ENCODE measurements at places on chromosomes 7 and 10. TPM values are rescaled to one million over a fixed set of nuclear protein-coding genes. Genes with fewer than 3 reads are reported as not detected.

DNA sequence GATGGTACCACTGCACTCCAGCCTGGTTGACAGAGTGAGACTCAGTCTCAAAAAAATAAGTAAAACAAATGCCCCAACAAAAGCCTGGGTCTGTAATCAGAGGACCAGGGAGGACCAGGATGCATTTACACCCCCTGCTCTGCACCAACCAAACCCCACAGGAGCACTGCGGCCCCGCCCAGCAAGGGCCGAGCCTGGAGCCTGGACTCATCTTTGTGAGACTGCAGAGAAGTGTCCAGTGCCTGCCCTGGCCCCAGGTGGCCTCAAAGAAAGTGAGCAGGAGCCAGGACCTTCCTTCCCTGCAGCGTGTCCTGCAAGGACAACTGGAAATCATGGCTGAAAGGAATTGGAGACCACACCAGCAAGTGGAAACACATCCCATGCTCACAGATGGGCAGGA lies 31.6 kb downstream of the KNDC1 start:
- no peak overlapping the region for H3K27ac ChIP-seq
- H3K27me3 ChIP-seq: peaks cover 16% of the 10 kb centered on the region
- no peaks in the 10 kb centered on the region for H3K4me1 ChIP-seq
- no peak for DNase-seq

DNA sequence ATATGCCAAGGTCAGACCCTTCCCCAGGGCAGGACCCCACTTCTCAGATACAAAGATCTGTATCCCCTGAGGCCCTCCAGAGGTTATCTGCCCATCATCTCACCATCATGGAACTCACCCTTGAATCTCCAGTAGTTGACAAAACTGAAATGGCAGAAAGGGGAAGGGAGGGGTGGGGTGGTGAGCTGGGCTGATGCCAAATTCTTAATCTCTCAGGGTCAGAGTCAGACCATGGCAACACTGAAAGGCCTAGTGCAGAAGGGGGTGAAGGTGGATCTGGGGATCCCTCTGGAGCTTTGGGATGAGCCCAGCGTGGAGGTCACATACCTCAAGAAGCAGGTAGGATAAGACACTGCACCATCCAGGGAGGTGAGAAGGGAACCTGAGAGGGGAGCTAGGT lies 3.1 kb downstream of the CNPY4 start:
- no peak overlapping the region for H3K27ac ChIP-seq
- peaks cover 31% of the 10 kb centered on the region for H3K4me1 ChIP-seq
- no peaks in the 10 kb centered on the region for H3K27me3 ChIP-seq
- no peak overlapping the region for H3K4me3 ChIP-seq
- no peak for DNase-seq

The MBL2 gene
- total RNA-seq: not detected

The MUC12 gene
- not detected for total RNA-seq

GRCh38 chr10:130739016-130739756 lies 572.3 kb downstream of the TCERG1L start:
- no peaks in the 10 kb centered on the region for H3K4me1 ChIP-seq
- no peaks in the 10 kb centered on the region for H3K36me3 ChIP-seq
- H3K27ac ChIP-seq: no peak overlapping the region
- no peak for DNase-seq
- H3K4me3 ChIP-seq: no peak overlapping the region

The METTL27 gene
- 2.2 TPM for total RNA-seq

DNA sequence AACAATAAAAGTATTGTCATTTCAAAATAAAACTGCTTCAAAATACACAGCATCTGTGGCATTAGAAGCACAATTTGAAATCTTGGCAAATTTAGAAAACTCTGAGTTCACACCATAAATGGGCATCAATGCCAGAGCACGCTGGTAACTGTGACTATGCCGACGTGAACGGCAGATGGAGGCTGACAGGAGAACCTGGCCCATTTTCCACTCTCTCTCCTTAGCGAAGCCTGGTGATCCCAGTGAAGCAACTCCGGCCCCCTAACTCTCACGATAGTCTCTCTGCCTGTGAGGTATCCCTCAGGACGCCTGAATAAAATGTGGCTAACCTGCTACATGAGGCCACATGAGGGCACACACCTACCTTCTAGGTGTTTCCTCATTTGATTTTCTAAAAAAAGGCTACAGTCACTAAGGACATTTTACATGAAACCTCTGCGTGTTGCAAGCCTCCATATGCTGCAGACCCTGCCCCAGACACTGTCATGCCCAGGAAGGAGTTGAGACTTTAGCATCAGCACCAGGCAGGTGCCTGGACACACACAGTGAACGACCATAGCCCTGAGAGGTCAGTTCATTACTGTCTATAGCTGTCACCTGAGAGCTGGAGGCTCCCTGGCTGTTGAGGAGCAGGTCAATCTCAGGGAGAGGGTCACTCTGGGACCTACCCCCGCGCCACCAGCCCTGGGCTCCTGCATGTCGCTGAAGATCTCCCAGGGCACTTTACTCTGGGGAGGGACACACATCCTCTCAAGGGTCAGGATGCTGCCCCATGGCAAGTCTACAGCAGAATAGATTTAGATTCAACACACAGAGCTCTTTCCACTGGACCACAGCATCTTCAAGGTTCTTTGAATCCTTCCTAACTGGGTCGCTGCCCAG lies 62.9 kb upstream of the CAMK2B start:
- H3K27ac ChIP-seq: no peak overlapping the region
- peaks cover 19% of the 10 kb centered on the region for H3K4me1 ChIP-seq
- peaks cover 50% of the 10 kb centered on the region for H3K36me3 ChIP-seq
- no peaks in the 10 kb centered on the region for H3K27me3 ChIP-seq

DNA sequence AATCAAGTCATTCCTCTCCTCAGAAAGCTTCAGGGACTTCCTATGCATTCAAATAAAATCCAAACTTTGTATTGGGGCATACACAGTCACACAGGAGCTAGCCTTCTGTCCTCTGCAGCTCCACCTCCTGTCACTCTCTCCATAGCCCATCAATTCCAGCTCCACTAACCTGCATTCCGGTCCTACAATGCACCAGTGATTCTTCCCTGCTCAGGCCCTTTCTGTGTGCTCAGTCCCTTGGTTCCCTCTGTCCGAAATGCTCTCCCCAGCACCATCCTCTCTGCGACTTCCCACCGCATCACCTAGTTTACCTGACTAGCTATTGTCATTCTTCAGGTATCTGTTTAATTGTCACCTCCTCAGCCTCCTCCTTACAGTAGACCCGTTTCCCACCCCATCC lies 26.4 kb upstream of the YAE1 start:
- DNase-seq: no peak
- no peak overlapping the region for H3K27ac ChIP-seq
- H3K4me1 ChIP-seq: no peaks in the 10 kb centered on the region
- peaks cover 30% of the 10 kb centered on the region for H3K27me3 ChIP-seq

The CALML5 gene
- not detected for total RNA-seq

DNA sequence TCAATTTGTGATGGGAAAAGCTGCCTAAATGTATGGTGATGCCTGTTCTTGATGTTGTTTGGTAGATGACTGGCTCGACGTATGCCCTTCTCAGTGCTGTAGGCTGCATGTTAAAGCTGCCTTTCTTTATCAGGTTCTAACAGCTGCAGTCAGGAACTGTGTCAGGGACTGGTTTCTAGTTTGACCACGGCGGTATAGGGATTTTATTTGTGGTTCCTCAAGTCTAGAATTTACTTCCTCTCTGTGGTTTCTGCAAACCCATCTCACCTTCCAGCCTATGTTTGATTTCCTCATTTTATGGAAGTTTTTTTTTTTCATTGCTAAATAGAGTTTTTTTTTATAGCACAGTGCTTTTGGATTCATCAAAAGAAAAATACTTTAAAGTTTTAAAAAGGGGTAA lies 26.5 kb downstream of the LMTK2 start:
- no peak overlapping the region for H3K4me3 ChIP-seq
- peaks cover 5% of the 10 kb centered on the region for H3K36me3 ChIP-seq
- H3K27ac ChIP-seq: no peak overlapping the region
- no peaks in the 10 kb centered on the region for H3K27me3 ChIP-seq

The ADAP1 gene
- total RNA-seq: 5.8 TPM

The SPDYE2B gene
- not detected for total RNA-seq

GRCh38 chr10:31940839-31941653 lies 12.4 kb upstream of the ARHGAP12 start:
- DNase-seq: peak; percentile 89
- H3K36me3 ChIP-seq: no peaks in the 10 kb centered on the region
- peaks cover 43% of the 10 kb centered on the region for H3K4me1 ChIP-seq
- H3K4me3 ChIP-seq: no peak overlapping the region

- H3K4me3 ChIP-seq: no peak overlapping the region
- H3K36me3 ChIP-seq: no peaks in the 10 kb centered on the region
- H3K4me1 ChIP-seq: no peaks in the 10 kb centered on the region
- H3K27ac ChIP-seq: no peak overlapping the region
- DNase-seq: no peak
Observed at GRCh38 chr10:105718207-105718995, 1077.3 kb downstream of the SORCS3 start.

The C10orf67 gene
- total RNA-seq: not detected

The ERVW-1 gene
- total RNA-seq: not detected

The SUGCT gene
- 11.9 TPM for total RNA-seq

Data from osteocyte (in vitro differentiated cells).